ENCODE measurements at places on chromosomes 1 and 21.
A peak's percentile ranks its signal among the peaks of the same experiment; 100 is the strongest.

- no peak for DNase-seq
Observed at GRCh38 chr1:14724678-14725077, 126.2 kb downstream of the KAZN start.

DNA sequence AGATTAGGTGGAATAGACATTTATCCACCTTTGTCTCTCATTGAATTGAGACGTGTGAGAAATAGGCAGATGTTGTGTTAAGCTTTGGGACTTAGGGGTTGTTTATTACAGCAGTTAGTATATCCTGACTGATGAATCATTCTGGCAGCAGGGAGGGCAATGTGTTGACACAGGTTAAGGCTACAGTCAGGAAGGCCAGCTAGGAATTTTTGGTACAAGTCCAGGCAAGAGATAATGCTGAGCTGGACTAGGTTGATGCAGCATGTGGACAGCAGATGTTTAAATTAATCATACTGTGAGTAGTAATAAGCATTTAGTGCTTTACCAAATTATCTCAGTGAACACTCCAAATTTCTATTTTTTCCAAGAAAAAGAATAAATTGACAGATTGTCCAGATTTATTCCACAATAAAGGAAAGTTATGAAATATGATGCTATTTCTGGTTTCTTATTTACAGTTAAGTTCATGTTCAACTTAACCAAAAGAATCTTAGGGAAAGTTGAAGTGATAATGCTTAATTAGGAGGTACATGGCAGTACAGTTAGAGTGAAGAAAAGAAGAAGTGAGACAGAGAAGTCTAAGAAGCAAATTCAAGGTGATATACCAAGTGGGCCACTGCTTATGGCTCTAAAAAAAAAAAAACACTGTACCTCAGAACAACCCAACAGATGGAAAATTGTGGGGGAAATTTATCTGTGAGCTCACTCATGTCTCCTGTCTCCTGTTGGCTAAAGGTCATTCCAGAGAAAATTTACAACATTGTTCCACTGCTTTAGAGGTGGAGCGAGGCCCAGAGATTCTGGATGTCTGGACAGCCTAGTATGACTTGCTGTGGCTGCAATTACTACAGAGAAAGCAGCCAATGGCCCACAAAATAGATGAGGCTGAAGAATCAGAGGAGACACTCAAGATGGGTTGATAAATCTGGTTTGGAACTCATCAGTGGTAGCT lies 102.7 kb upstream of the C21orf91 start:
- no peak for DNase-seq

- no peak for DNase-seq
Observed at GRCh38 chr1:202850593-202851362, 38.2 kb downstream of the RABIF start.

GRCh38 chr1:225866061-225866837 lies 15.9 kb downstream of the TMEM63A start:
- DNase-seq: no peak

DNA sequence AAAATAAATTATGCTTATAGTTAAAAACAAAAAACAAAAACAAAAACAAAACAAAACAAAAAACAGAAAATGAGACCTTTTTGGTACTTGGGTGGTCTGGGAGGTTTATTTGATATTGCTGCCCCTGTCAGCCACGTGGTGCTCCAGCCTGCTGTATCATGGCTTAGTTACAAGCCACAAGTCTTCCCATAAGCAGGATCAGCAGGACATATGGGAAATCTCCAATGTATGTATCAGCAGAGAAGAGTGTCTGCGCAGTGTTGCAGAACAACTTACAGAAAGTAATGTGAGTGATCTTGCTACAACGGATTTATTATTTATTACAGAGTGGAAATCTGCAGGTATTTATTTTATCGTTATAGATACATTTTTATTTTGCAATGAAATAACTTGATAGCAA lies 423.0 kb upstream of the TMPRSS15 start:
- DNase-seq: no peak

GRCh38 chr21:24737296-24737850 lies 869.9 kb downstream of the MRPL39 start:
- no peak for DNase-seq

- no peak for DNase-seq
Observed at GRCh38 chr1:183636334-183636682, 725 bp upstream of the ARPC5 start.

DNA sequence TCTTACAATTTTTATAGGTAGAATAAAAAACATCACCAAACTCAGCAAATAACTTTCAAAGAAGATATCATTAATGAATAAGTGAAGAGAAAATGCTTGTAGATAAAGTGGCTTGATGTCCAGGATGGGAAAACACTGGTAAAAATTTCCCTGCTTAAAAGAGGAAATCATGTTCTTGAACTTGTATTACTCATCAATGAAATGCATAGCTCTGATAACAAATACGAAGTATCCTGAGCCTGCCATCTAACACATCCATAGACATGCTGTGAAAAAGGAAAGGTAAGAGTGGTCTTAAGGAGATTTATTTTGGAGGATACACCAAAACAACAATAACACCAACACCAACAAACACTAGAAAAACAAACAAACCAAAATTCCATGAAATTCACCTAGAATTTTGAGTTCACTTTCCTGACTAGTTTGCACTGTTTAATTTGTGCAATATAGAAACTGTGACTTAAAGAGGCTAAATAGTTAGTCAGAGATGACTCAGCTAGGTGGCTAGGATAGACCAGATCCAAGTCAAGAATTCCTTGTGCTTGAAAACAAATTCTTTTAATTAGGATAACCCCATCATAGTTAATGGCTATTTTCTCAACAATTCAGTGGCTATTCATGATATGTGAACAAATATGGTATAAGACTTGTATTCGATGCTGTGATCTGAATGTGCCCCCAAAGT lies 179.8 kb upstream of the KCNK2 start:
- no peak for DNase-seq

GRCh38 chr1:107474877-107475612 lies 334.2 kb downstream of the NTNG1 start:
- DNase-seq: no peak

GRCh38 chr1:234529095-234529949 lies 50.3 kb upstream of the TARBP1 start:
- no peak for DNase-seq

DNA sequence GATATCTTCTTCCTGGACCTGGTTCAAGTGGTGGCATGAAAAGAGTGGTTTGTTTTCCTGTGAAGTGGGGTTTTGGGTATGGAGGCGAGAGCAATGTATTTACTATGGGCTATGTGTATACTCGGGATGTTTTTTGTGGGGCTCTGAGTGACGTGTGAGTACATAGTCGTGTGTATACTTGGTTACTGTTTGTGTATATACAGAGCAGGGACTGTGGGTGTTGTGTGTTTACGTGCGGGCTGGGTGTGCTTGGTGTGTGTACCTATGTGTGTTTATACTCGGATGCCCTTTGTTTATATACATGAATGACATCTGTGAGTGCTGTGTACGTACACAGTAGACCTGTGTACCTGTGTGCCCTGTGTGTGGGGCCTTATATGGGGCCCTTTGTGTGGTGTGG lies 50.0 kb downstream of the YARS1 start:
- peak; percentile 17 for DNase-seq

DNA sequence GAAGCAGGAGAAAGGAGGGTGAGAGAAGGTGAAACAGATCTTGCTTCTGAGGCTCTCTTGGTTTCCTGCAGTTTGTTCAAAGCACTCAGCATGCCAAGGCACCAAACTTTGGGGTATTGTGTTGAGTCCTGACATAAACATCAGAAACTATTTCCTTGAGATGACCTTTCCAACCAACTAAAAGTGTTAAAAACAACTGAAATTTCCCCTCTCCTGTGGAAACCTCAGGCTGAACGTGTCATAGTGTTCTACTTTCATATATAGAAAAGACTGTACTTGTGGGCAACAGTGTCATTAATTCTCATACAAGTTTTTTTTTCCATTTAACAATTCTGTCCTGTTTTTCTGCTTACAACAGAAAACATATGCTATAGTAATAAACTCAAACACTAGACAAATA lies 6.3 kb upstream of the LYST start:
- no peak for DNase-seq

- no peak for DNase-seq
Observed at GRCh38 chr1:238254935-238255334, 364.2 kb upstream of the ZP4 start.

GRCh38 chr1:160726114-160726497 lies 12.9 kb upstream of the SLAMF7 start:
- DNase-seq: no peak

DNA sequence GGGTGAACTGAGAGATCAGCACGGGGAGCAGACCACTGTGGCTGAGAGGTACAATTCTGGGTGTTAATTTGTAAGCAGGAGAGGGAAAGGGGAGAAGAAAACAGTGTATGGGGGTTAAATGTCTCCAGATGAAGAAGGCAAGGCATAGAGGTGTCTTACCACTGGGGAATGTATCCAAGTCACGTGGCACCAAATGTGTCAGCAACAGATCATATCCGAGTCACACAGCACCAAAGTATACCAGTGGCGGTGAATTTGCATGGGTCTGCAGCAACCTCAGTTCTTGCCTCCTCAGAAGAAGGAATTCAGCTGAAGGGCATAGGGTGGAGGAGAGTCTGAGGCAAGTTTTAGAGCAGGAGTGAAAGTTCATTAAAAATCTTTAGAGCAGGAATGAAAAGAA lies 21.2 kb upstream of the SYCP1 start:
- DNase-seq: no peak

GRCh38 chr1:48177257-48177656 lies 45.3 kb upstream of the SLC5A9 start:
- no peak for DNase-seq

DNA sequence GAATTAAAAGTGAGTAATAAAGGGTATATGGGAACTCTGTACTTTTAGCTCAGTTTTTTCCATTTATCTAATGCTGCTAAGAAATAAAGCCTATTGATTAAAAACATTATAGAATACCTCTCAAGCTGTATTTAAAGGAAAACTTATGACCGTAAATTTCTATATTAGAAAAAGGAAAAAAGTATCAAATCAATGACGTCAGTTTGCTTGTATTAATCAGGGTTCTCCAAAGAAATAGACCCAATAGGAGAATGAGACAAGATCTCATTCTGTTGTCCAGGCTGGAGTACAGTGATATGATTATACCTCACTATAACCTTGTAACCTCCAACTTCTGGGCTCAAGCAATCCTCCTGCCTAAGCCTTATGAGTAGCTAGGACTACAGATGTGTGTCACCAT lies 15.4 kb upstream of the LRIF1 start:
- no peak for DNase-seq

DNA sequence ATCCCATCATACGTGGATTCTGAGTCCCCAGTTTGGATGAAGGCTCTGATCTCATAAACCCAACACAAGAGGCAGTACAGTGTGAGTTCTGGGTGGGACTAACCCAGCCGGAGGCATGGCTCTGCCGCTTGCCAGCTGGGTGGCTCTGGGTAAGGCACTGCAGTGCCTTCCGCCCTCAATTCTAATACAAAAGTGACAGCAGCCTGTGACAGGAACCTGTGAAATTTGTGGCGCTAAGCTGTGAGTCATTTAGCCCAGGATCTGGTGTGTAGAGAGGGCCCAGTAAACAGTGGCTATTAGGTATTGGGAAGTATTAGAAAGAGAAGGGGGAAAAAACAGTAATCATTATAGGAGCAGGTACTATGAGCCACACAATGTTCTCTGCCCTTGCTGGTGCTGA lies 23.3 kb downstream of the HSPG2 start:
- no peak for DNase-seq

GRCh38 chr1:182927693-182928433 lies 25.1 kb downstream of the SHCBP1L start:
- DNase-seq: no peak

GRCh38 chr1:29673228-29673500 lies 436.8 kb downstream of the PTPRU start:
- DNase-seq: no peak

DNA sequence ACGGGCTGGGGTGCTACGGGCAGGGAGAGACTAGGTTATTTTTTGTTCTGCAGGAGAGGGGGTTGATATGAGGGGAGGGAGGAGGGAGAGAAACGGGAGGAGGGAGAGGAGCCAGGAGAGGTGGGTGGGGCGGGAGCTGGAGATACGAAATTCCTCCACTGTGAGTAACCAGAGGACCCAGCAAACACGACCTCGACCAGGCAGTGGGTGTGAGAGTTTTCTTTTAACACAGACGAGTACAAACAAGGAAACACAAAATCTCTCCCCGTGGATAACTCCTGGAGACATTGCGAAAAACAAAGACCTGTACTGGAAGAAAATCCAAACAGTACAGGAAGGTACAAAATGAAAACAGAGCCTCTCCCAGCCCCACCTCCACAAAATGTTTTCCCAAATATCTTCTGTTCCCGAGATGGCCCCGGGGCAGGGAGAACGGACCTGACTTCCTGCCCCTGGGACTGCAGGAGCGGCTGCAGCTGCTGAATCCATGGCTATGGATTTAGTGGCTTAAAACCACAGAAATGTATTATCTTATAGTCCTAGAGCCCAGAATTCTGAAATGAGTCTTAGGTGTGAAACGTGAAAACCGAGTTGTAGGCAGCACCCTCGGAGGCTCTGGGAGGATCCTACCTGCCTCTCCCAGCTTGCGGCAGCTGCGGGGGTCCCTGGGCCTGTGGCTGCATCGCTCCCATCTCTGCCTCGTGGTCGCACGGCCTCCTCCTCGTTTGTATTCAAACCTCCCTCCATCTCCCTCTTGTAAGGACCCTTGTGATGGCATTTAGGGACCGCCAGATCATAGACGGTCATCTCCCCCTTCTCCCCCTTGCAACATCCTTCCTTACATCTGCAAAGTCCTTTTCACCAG lies 82.2 kb downstream of the RIPK4 start:
- DNase-seq: no peak

GRCh38 chr1:153962088-153963029 lies 978 bp downstream of the SLC39A1 start:
- peak; percentile 61 for DNase-seq

Measured in lower lobe of right lung (tissue), 2 donors.